Activated naive CD4-positive, alpha-beta T cell (primary cell): ENCODE measurements at places on chromosomes 11 and 22.

GRCh38 chr22:40415531-40416266 is 45.3 kb downstream of the SGSM3 start:
- no peak for DNase-seq

DNA sequence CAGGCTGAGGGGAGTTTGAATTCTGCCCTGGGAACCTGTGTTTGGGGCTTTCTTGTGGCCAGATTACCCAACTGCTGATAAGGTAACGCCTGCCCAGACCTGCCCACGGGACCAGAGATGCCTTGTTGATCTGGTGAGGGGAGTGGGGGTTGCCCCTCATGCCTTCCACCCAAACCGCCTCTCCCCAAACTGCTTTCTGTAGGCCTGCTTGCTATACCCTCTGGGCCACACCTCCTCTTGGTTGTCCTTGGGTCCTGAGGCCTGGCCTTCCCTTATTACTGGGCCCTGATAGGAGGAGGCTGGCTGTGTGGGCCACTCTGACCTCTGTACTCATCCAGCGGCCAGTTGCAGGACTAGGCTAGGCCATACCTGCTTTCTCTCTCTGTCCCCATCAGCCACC is 3.4 kb downstream of the P2RY2 start:
- DNase-seq = no peak

DNA sequence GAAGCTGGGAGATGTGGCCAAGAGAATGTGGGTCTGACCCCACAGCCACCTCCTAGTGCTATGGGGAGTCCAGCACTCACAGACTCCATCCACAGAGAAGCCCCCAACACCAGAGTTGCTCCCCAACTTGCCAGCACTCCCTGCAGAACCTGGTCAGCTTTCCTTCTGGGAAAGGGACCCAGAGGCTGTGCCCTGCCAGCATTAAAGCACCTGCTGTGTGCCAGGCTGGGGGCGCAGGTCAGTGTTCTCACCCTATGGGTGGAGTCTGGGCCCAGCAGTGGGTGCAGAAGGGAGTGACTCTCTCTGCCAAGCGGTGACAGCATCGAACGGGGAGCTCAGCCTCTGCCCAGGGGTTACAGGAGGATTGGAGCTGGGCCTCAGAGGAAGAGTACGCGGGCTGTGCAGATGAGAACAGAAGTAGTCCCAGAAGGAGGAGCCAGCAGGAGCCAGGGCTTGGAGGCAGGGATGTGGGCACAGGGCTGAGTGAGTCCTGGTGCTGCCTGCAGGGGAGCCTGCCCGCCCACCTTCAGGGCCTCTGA is 114.4 kb downstream of the MPPED1 start:
- DNase-seq = no peak

GRCh38 chr11:65058012-65058411 is 341 bp downstream of the NAALADL1 start:
- DNase-seq = no peak

GRCh38 chr11:104830080-104830479 is 68.2 kb downstream of the CASP12 start:
- no peak for DNase-seq
